Right atrium auricular region (tissue), 2 donors: ENCODE measurements at places on chromosomes 4 and X. TPM values are rescaled to one million over a fixed set of nuclear protein-coding genes. Genes with fewer than 3 reads are reported as not detected.
A peak's percentile ranks its signal among the peaks of the same experiment; 100 is the strongest.

- no peaks in the 10 kb centered on the region for H3K4me1 ChIP-seq
- H3K4me3 ChIP-seq = no peak overlapping the region
- H3K27ac ChIP-seq = peak overlapping the region; percentile 58
- H3K36me3 ChIP-seq = no peaks in the 10 kb centered on the region
- peak; percentile 77 for DNase-seq
- no peaks in the 10 kb centered on the region for H3K27me3 ChIP-seq
These were observed 178.7 kb downstream of the CHIC2 start for GRCh38 chr4:53885668-53886067.

GRCh38 chrX:20252381-20253231 is 14.1 kb downstream of the RPS6KA3 start:
- no peaks in the 10 kb centered on the region for H3K36me3 ChIP-seq
- no peak overlapping the region for H3K4me3 ChIP-seq

DNA sequence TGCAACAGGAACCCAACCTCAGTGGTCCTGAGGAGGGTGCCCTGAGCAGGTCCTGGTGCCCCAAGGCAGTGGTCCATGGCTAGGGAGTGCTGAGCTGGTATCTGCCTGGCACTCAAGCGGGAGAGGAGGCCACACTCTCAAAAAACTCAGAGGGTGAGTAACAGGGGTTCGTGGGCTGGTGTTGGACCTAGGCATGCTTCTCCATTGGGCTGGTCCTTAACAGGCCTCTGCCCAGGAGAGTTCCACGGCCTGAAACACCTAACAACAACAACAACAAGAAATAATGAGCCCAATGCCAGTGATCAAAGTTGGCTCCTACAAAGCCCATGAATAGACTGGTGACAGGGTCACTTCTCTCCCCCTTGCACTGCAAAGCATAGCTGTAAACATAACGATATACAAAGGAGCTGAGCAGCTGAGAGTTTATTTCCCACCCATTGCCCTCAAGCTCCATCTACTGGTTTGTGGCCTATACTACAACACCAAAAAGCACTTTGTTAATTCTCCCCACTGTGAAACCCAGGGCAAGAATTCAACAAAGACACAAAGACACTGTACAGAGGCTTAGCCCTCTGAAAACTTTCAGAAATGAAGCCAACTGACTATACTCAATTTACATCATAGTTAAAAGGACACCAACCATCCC is 736.1 kb upstream of the ADGRL3 start:
- no peak overlapping the region for H3K27ac ChIP-seq
- DNase-seq = no peak

DNA sequence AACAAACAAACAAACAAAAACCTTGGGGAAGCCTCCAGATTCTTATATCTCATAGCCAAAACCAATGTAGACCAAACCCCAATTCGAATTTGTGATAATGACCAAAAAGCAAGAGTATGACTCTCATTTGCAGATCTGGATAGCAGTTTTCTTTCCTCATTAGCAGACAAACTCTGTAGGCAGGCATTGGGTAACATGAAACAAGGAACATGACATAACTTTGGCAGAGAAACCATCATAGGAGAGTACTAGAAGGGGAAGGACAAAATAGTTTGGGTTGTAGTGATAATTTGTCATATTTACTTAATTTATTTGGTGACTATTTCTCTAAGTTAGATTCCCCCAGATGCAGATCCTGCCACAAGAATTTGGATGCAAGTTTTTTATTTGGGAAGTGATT is 187.8 kb downstream of the MID1IP1 start:
- H3K27me3 ChIP-seq = no peaks in the 10 kb centered on the region
- no peaks in the 10 kb centered on the region for H3K4me1 ChIP-seq
- no peak for DNase-seq
- no peak overlapping the region for H3K4me3 ChIP-seq
- no peaks in the 10 kb centered on the region for H3K36me3 ChIP-seq

- H3K27ac ChIP-seq = no peak overlapping the region
- H3K4me1 ChIP-seq = peaks cover 6% of the 10 kb centered on the region
- no peaks in the 10 kb centered on the region for H3K36me3 ChIP-seq
These were observed 125.0 kb upstream of the EDNRA start for GRCh38 chr4:147355847-147356246.

GRCh38 chrX:151974336-151975227 is at the start of gene GABRE:
Gene GABRE, minus strand, starts transcription at chrX:151974676. Its CDS starts 51 bp downstream, at chrX:151974625.
- peaks cover 3% of the 10 kb centered on the region for H3K36me3 ChIP-seq
- no peak for DNase-seq
- no peaks in the 10 kb centered on the region for H3K27me3 ChIP-seq
- no peaks in the 10 kb centered on the region for H3K4me1 ChIP-seq
- H3K4me3 ChIP-seq = peak within 1 kb of the TSS; percentile 48

DNA sequence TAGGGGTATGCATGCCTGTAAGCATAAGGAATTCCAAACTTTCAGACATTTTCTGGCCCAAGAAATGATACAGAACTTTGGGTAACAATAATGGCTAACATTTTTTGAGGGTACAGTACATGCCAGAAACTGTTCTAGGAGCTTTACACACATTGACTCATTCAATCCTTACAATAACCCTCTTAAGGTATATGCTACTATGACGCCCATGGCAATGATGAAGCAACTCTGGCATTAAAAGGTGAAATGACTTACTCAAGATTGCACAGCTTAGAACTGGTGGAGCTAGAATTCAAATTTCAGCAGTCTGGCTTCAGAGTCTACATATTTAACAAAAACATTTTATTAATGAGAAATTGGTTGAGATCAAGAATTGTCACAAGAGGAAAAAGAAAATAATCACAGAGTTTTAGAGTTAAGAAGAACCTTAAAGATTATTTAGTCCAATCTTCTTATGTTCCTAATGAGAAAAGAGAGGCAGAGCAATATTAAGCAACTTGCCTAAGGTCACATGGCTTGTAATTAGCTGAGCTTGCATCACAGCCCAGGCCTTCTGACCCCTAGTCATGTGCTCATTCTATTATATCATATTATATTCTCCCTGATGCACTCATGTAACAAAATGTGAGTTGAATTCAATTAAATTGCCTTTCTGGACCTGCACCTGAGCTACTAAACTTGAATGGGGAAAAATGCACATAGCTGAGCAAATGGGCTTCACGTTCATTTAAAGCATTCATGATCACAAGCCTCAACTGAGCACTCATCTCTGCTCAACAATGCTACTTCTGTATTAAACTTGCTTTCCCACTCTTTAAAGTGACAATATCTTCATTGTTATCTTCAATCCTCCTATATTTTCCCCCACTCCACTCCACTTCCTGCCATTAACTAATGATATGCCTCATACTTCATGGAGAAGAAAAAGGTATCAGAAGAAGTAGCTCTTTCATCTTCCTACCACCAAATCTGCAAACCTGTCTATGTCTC is 73.2 kb downstream of the ENOX2 start:
- H3K27me3 ChIP-seq = no peaks in the 10 kb centered on the region
- no peak for DNase-seq
- H3K4me3 ChIP-seq = no peak overlapping the region

DNA sequence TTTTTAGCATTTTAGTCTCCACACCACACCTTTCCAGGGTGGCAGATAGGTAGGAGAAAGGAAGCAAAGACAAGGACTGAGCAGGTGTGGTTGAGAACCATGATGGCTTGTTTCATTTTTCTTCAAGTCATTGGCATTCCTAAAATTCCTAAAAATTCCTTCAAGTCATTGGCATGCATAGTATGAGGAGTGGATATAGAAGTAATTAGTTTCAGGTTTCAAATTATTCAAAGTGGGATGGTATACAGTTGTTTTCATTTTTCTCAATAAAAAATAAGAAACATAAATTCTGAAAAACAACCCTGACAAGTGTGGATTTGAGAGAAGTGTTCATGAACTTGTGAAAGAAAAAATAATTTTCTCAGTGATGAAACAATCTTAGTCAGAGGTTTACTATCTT is 22.3 kb upstream of the HERC3 start:
- no peak overlapping the region for H3K27ac ChIP-seq
- no peaks in the 10 kb centered on the region for H3K27me3 ChIP-seq
- DNase-seq = no peak
- peaks cover 11% of the 10 kb centered on the region for H3K4me1 ChIP-seq

- H3K4me1 ChIP-seq = no peaks in the 10 kb centered on the region
- H3K27me3 ChIP-seq = no peaks in the 10 kb centered on the region
- no peak overlapping the region for H3K4me3 ChIP-seq
These were observed 414.0 kb upstream of the HS3ST1 start for GRCh38 chr4:11842620-11843263.

GRCh38 chr4:123869286-123870215 is 473.0 kb downstream of the SPRY1 start:
- H3K27me3 ChIP-seq = no peaks in the 10 kb centered on the region
- H3K27ac ChIP-seq = peak overlapping the region; percentile 12
- DNase-seq = no peak
- peaks cover 8% of the 10 kb centered on the region for H3K4me1 ChIP-seq
- H3K36me3 ChIP-seq = no peaks in the 10 kb centered on the region

GRCh38 chrX:131277543-131278136 is 11.5 kb downstream of the IGSF1 start:
- no peak overlapping the region for H3K27ac ChIP-seq
- H3K36me3 ChIP-seq = no peaks in the 10 kb centered on the region
- no peaks in the 10 kb centered on the region for H3K27me3 ChIP-seq
- DNase-seq = no peak

DNA sequence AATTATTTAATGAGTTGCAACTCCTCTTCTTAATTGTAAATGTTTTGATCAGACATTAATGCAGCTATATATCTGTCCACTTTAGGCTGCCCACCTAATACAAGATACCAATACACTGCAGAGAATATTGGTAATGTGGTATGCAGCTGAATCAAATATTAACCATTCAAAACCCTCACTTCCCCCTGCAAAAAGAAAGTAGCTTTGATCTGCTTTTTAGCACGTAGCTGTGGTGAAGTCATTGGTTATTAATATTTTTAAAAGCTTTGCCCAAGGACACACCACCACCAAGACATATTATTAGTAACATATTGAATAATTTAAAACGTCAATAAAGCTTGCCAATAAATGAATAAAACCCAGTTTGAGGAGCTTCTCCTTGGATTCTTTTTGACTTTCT is 28.6 kb upstream of the CYP2U1 start:
- DNase-seq = no peak
- no peaks in the 10 kb centered on the region for H3K36me3 ChIP-seq
- no peak overlapping the region for H3K27ac ChIP-seq
- no peaks in the 10 kb centered on the region for H3K27me3 ChIP-seq
- H3K4me3 ChIP-seq = no peak overlapping the region

DNA sequence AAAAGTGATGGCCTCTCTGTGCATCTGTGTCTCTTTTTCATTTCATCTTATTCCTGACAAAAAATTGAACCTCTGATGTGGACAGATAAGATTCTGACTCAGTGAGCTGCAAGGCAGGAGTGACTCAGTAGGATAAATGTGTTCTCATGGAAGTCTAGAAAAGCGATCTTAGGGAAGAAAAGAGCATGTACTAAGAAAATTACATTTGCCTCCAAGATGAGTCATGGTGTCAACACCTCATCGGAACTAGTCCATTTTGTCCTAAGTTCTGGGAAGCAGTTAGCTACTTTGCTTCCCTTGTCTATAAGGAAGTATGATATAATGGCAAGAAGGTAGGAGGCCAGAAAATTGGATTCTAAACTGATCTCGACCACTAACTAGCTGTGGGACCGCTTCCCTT is 83.5 kb upstream of the AFF2 start:
- DNase-seq = no peak
- H3K36me3 ChIP-seq = no peaks in the 10 kb centered on the region
- no peak overlapping the region for H3K4me3 ChIP-seq
- no peaks in the 10 kb centered on the region for H3K27me3 ChIP-seq
- H3K27ac ChIP-seq = no peak overlapping the region

DNA sequence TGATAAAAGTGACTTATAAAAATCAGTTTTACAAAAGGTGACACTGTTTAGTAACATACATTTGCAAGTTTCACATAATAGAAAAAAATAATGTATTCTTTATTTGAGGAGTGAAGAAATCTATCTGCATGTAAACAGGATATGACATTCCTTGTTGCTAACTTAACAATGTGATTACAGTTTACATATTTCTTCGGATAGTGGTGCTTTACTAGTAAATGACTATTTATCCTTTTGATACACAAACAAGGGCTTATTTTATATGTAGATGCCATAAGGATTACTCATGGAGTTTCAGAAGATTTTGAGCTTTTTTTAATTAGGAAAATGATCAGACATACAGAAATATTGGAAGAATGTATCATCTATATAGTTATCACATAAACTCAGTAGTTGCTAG is 126.5 kb downstream of the SLIT2 start:
- H3K4me1 ChIP-seq = no peaks in the 10 kb centered on the region
- no peaks in the 10 kb centered on the region for H3K27me3 ChIP-seq
- no peak overlapping the region for H3K27ac ChIP-seq
- no peaks in the 10 kb centered on the region for H3K36me3 ChIP-seq

GRCh38 chr4:176635372-176636261 is 157.1 kb downstream of the VEGFC start:
- H3K4me3 ChIP-seq = no peak overlapping the region
- H3K36me3 ChIP-seq = no peaks in the 10 kb centered on the region
- DNase-seq = no peak
- no peaks in the 10 kb centered on the region for H3K4me1 ChIP-seq

- H3K27me3 ChIP-seq = no peaks in the 10 kb centered on the region
- no peak overlapping the region for H3K4me3 ChIP-seq
- H3K27ac ChIP-seq = no peak overlapping the region
- H3K36me3 ChIP-seq = no peaks in the 10 kb centered on the region
- no peaks in the 10 kb centered on the region for H3K4me1 ChIP-seq
These were observed 6.1 kb downstream of the GPR82 start for GRCh38 chrX:41730081-41730480.

- H3K27me3 ChIP-seq = no peaks in the 10 kb centered on the region
- no peak overlapping the region for H3K27ac ChIP-seq
- no peaks in the 10 kb centered on the region for H3K36me3 ChIP-seq
- H3K4me3 ChIP-seq = no peak overlapping the region
- no peak for DNase-seq
- H3K4me1 ChIP-seq = no peaks in the 10 kb centered on the region
These were observed 3.6 kb downstream of the IL9R start for GRCh38 chrX:156001001-156001666.

- H3K4me1 ChIP-seq = no peaks in the 10 kb centered on the region
- no peak overlapping the region for H3K27ac ChIP-seq
- no peaks in the 10 kb centered on the region for H3K27me3 ChIP-seq
- H3K4me3 ChIP-seq = no peak overlapping the region
- H3K36me3 ChIP-seq = no peaks in the 10 kb centered on the region
These were observed 142.0 kb upstream of the TEX13D start for GRCh38 chrX:124190440-124190839.

DNA sequence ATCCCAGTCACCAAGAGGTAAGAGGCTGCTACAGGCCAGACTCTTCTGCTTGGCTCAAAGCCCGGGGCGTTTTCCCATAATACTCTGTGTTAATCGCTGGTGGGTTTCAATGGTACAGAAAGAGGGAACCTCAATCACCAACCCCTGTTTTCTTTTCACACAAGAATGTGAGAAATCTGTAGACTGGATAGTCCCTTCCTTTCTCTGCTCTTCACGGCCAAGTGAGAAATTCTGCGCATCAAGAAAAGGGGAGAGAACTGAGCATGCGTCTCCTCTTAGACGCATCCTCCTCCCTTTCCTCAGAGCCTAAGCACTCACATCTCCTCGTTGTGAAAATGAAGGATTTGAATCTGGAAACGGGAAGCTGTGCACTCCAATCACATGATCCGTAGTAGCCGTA is 64.7 kb downstream of the CLNK start:
- H3K27ac ChIP-seq = no peak overlapping the region
- H3K4me1 ChIP-seq = no peaks in the 10 kb centered on the region
- no peaks in the 10 kb centered on the region for H3K36me3 ChIP-seq
- no peak for DNase-seq
- H3K27me3 ChIP-seq = no peaks in the 10 kb centered on the region
- no peak overlapping the region for H3K4me3 ChIP-seq

HSD17B11 gene
- 32.4 TPM for total RNA-seq

WDR17 gene
- total RNA-seq = 0.63 TPM

VCX3A gene
- total RNA-seq = not detected

CT45A10 gene
- not detected for total RNA-seq

STK32B gene
- 0.31 TPM for total RNA-seq
